ENCODE measurements at places on chromosomes 7 and 10.

DNA sequence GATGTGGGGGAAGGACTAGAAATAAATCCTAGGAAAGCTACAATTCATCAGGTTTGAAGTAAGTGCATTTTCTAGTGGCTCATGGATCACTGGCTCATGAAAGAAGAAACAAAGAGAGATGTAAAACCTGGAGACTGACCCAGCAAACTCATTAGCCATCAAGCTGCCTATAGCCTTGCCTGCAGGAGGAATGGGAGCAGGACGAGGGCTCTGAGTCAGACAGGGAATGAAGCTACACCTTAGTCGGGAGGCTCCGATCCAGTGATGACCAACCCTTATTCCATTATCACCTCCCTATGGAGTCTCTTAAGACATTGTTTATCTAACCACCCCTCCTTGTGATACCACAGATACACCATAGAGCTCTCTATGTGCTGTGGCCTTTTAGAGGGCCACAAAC, 112.5 kb upstream of the WDR11 start:
- peaks cover 15% of the 10 kb centered on the region for H3K27me3 ChIP-seq
- no peaks in the 10 kb centered on the region for H3K4me1 ChIP-seq
- no peaks in the 10 kb centered on the region for H3K36me3 ChIP-seq
- DNase-seq = no peak
- no peak overlapping the region for H3K4me3 ChIP-seq

DNA sequence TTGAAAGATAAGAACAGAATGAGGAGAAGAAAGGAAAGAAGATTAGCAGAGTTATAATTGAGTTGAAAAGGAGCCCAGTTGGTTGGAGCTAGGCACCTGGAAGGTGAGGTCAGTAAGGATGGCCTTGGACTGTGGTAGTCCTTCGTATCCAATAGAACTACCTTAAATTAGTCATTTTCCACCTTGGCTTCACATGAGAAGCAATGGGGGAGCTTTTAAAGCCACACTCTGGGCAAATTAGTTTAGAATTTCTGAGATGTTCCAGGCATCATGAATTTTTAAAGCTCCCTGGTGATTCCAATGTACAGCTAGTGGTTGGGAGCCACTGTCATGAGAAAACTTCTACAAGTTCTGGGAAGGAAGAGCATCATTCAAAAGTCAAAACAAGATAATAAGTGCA, 27.3 kb upstream of the CYP3A5 start:
- no peak overlapping the region for H3K4me3 ChIP-seq
- H3K36me3 ChIP-seq = no peaks in the 10 kb centered on the region
- no peak for DNase-seq
- no peak overlapping the region for H3K27ac ChIP-seq
- no peaks in the 10 kb centered on the region for H3K4me1 ChIP-seq
- H3K27me3 ChIP-seq = no peaks in the 10 kb centered on the region

GRCh38 chr7:37550872-37551271, 102.2 kb upstream of the ELMO1 start:
- no peak overlapping the region for H3K27ac ChIP-seq
- DNase-seq = no peak
- H3K4me3 ChIP-seq = no peak overlapping the region
- H3K27me3 ChIP-seq = no peaks in the 10 kb centered on the region
- no peaks in the 10 kb centered on the region for H3K36me3 ChIP-seq

DNA sequence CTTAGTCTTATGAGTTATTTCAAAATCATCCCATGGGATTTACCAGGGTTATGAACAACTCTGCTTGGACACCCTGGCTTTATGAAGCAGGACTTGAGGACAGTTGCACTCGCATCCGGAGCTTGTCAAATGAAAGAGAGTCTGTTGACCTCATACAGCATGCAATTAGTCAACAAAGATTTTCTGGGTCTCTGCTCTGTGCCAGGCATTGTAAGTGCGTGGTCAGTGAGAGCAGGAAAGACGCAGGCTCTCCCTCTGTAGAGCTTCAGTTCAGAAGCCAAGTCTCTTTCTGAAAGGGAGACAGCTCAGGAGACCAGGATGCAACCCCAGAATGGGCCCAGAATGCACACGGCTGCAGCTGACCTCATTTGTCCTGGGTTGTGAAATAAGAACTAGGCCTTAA, 45.5 kb upstream of the DMBT1 start:
- H3K27ac ChIP-seq = peak overlapping the region; percentile 51
- H3K27me3 ChIP-seq = no peaks in the 10 kb centered on the region
- H3K4me3 ChIP-seq = no peak overlapping the region
- peaks cover 29% of the 10 kb centered on the region for H3K4me1 ChIP-seq
- DNase-seq = no peak

GRCh38 chr7:115864082-115864481, 166.5 kb downstream of the TFEC start:
- no peaks in the 10 kb centered on the region for H3K4me1 ChIP-seq
- no peak for DNase-seq
- H3K27me3 ChIP-seq = no peaks in the 10 kb centered on the region
- H3K27ac ChIP-seq = no peak overlapping the region

GRCh38 chr7:121163699-121164098, 165.1 kb upstream of the WNT16 start:
- DNase-seq = no peak
- no peaks in the 10 kb centered on the region for H3K36me3 ChIP-seq
- H3K27ac ChIP-seq = no peak overlapping the region
- no peaks in the 10 kb centered on the region for H3K27me3 ChIP-seq
- no peaks in the 10 kb centered on the region for H3K4me1 ChIP-seq

DNA sequence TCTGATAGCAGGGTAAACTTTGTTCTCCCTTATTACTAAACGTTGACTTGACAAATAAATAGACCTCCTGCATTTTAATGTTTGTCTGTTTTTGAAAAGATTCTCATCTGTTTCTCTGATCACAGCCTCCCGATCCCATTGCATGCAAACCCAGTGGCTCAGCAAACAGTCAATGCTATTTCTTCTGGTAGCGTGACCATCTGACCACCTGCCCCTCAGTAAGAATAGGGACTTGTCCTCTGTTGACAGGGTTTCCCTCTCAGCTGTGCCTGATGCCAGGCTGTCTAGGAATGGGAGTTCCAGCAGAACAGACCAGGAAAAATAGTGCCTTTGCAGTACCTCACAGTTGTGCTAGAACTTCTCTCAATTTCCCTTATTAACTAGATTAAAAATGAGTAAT, 40.7 kb upstream of the EBLN1 start:
- no peak overlapping the region for H3K4me3 ChIP-seq
- H3K36me3 ChIP-seq = no peaks in the 10 kb centered on the region
- DNase-seq = no peak
- no peak overlapping the region for H3K27ac ChIP-seq

- H3K27me3 ChIP-seq = no peaks in the 10 kb centered on the region
- no peaks in the 10 kb centered on the region for H3K36me3 ChIP-seq
Observed at GRCh38 chr10:99339077-99339476, 9.9 kb downstream of the CNNM1 start.

- no peak overlapping the region for H3K4me3 ChIP-seq
- H3K4me1 ChIP-seq = peaks cover 73% of the 10 kb centered on the region
- no peaks in the 10 kb centered on the region for H3K36me3 ChIP-seq
- H3K27me3 ChIP-seq = no peaks in the 10 kb centered on the region
Observed at GRCh38 chr10:95837783-95838182, 70.0 kb upstream of the CC2D2B start.

DNA sequence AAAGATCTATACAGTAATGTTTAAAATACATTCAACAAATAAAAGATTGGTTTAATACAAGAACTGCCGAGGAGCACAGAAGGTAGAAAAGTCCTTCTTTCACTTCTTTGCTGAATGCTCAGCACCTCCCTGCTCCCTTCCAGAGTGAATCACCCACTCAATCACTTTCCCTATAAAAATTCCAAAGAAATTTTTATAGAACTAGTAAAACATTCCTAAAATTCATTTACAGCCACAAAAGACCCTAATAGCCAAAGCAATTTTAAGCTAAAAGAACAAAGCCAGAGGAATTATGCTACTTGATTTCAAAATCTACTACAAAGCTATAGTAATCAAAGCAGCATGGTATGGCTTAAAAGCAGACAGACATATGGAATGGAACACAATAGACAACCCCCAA, 320.9 kb downstream of the PCLO start:
- DNase-seq = no peak
- no peaks in the 10 kb centered on the region for H3K36me3 ChIP-seq
- no peaks in the 10 kb centered on the region for H3K4me1 ChIP-seq
- H3K4me3 ChIP-seq = no peak overlapping the region
- no peak overlapping the region for H3K27ac ChIP-seq

GRCh38 chr7:111530356-111530668, 32.0 kb downstream of the IMMP2L start:
- H3K36me3 ChIP-seq = no peaks in the 10 kb centered on the region
- no peak for DNase-seq
- H3K4me1 ChIP-seq = peaks cover 12% of the 10 kb centered on the region
- H3K4me3 ChIP-seq = no peak overlapping the region
- H3K27ac ChIP-seq = no peak overlapping the region
- H3K27me3 ChIP-seq = no peaks in the 10 kb centered on the region

- H3K27ac ChIP-seq = no peak overlapping the region
- no peaks in the 10 kb centered on the region for H3K4me1 ChIP-seq
- no peaks in the 10 kb centered on the region for H3K36me3 ChIP-seq
- no peaks in the 10 kb centered on the region for H3K27me3 ChIP-seq
Observed at GRCh38 chr10:69991151-69991550, 61.5 kb upstream of the MACROH2A2 start.

- H3K36me3 ChIP-seq = no peaks in the 10 kb centered on the region
- H3K4me1 ChIP-seq = no peaks in the 10 kb centered on the region
- H3K4me3 ChIP-seq = no peak overlapping the region
- DNase-seq = no peak
Observed at GRCh38 chr10:14705548-14706230, 69.0 kb downstream of the FAM107B start.

- peaks cover under 1% of the 10 kb centered on the region for H3K4me1 ChIP-seq
- no peaks in the 10 kb centered on the region for H3K27me3 ChIP-seq
- H3K4me3 ChIP-seq = no peak overlapping the region
Observed at GRCh38 chr10:79354141-79354540, 6.9 kb downstream of the PPIF start.

- H3K4me1 ChIP-seq = no peaks in the 10 kb centered on the region
- H3K27me3 ChIP-seq = no peaks in the 10 kb centered on the region
- DNase-seq = no peak
- no peaks in the 10 kb centered on the region for H3K36me3 ChIP-seq
Observed at GRCh38 chr7:39392151-39392550, 174.1 kb upstream of the YAE1 start.

- H3K36me3 ChIP-seq = no peaks in the 10 kb centered on the region
- no peaks in the 10 kb centered on the region for H3K27me3 ChIP-seq
- H3K4me1 ChIP-seq = no peaks in the 10 kb centered on the region
- no peak overlapping the region for H3K27ac ChIP-seq
- no peak overlapping the region for H3K4me3 ChIP-seq
Observed at GRCh38 chr7:108164342-108164741, 34.2 kb upstream of the LAMB4 start.

DNA sequence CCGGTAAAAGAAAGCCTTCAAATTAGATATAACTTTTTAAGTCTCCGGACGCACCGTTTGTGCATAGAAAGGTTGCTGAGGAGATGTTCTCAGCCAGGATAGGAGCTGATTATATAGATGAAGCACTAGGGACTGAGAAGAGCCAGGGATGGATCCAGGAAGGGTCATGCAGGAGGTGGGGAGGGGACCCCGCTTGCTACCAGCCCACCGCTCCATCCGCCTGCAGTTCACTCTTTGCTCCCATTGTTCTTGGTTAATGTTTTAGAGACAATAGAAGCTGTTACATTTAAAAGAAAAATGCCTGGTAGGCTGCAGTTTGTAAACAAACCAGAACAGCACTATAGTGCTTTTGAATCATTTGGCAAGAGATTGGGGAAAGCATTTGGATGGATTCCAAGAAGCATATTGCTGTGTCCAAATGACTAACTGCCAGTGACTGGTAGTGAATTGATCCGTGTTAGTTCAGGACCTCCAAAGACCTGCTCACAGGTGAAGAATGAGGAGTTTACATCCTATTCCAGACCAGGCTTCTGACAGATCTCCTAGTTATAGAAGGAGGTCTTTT, 175.9 kb upstream of the TAC1 start:
- H3K4me3 ChIP-seq = no peak overlapping the region
- no peaks in the 10 kb centered on the region for H3K4me1 ChIP-seq
- H3K27me3 ChIP-seq = no peaks in the 10 kb centered on the region
- no peaks in the 10 kb centered on the region for H3K36me3 ChIP-seq
- no peak for DNase-seq

DNA sequence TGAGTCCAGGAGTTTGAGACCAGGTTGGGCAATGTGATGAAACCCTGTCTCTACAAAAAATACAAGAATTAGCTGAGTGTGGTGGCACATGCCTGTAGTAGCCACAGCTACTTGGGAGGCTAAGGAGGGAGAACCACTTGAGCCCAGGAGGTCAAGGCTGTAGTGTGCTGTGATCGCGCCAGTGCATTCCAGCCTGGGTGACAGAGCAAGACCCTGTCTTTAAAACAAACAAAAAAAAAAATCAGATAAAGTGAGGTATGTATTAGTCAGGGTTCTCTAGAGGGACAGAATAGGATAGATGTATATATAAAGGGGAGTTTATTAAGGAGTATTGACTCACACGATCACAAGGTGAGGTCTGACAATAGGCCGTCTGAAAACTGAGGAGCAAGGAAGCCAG, 101.5 kb upstream of the GPR26 start:
- H3K4me1 ChIP-seq = no peaks in the 10 kb centered on the region
- no peaks in the 10 kb centered on the region for H3K36me3 ChIP-seq
- no peaks in the 10 kb centered on the region for H3K27me3 ChIP-seq
- no peak for DNase-seq

DNA sequence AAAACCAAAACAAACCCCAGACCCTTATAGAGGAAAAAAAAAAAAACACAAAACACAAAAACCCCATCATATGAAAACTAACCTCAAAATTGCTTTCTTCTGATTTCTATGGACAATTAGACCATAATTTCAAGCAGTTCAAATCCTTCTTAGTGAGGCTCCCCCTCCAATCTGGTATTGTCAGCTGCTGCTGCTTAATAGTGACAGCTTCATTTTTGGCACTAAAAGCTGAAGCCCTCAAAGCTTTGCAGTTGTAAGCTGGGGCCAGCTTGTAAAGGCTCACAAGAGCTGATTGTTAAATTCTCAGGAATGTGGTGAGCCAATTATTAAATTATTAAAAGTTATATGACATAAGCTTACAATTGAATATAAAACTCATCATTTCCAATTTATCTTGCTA, 21.9 kb downstream of the ATXN7L1 start:
- H3K27me3 ChIP-seq = no peaks in the 10 kb centered on the region
- no peaks in the 10 kb centered on the region for H3K4me1 ChIP-seq
- no peaks in the 10 kb centered on the region for H3K36me3 ChIP-seq
- no peak overlapping the region for H3K27ac ChIP-seq

All from esophagus squamous epithelium (tissue), 5 donors.